ENCODE measurements at places on chromosomes 6 and 20.

GRCh38 chr6:6649824-6650349 lies 61.4 kb downstream of the LY86 start:
- no peak for DNase-seq

DNA sequence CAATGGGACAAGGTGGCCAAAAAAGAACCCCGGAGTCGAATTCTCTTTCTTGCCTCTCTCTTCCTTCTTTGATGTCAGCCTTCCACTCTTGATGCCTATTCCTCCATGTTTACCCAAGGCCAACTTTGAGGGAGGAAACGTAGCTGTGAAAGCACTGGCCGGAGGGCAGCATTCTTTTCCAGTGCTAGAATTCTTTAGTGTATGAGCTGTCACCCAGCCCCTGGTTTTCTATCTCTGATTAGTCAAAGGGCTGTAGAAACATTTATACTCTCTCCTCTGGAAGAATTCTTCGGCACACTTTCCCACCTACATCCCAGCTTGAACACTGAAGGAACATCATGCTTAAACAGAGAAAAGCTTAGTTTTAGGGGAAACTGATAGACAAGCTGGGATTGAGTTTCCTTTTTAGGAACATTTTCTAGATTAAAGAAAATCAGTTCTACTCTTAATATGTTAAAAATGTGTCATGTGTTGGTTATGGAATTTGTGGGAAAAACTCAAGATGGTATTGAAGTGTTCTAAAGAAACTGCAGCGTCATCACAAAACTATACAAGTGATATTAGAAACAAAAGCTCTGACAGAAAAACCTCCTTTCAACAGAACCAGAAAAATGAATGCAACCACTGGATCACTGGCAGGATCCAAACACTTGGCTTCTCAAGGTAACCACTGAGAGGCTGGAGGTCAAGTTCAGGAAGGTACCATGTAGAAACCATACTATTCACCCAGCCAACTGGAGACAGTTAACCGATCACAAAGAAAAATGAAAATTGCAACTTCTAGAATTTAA lies 20.7 kb upstream of the UTRN start:
- DNase-seq = no peak

DNA sequence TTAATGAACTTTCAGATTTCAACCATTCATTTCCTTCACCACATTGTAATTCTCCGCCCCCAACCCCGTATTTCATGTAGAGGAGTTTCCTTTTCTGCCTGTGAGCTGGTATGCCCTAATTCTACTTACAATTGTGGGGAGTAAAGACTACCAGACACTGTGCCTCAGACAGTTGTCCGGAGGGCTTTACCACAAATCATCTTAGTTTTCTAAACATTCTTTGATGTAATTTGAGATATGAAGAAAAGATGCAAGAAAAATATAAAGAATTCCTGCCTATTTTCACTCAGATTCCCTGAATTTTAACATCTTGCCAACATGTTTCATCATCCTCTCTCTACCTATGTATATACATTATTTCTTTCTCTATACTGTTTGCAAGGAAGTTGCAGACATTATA lies 28.3 kb upstream of the LOC128125822 start:
- no peak for DNase-seq

- DNase-seq = peak; percentile 26
These were observed 25.0 kb downstream of the TAB2 start for GRCh38 chr6:149342525-149342924.

DNA sequence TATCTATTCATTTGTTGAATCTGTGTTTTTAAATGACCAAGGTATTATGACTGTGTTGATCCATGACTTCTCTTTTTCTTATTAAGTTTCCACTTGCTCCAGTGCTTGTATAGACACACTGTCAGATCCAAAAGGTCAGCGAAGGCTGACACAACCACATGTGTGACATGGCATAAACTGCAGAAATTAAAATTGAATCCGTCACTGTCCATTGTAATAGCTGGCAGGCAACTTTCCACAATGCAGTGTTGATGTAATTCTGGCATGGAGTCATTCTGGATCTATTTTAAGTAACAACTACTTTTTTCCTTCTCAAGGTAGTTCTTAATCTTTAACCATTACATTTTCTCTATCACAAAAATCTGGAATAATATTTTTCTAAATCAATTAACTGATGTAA lies 145.3 kb downstream of the AIG1 start:
- DNase-seq = no peak

GRCh38 chr6:16092140-16092539 lies 36.7 kb upstream of the MYLIP start:
- DNase-seq = no peak

DNA sequence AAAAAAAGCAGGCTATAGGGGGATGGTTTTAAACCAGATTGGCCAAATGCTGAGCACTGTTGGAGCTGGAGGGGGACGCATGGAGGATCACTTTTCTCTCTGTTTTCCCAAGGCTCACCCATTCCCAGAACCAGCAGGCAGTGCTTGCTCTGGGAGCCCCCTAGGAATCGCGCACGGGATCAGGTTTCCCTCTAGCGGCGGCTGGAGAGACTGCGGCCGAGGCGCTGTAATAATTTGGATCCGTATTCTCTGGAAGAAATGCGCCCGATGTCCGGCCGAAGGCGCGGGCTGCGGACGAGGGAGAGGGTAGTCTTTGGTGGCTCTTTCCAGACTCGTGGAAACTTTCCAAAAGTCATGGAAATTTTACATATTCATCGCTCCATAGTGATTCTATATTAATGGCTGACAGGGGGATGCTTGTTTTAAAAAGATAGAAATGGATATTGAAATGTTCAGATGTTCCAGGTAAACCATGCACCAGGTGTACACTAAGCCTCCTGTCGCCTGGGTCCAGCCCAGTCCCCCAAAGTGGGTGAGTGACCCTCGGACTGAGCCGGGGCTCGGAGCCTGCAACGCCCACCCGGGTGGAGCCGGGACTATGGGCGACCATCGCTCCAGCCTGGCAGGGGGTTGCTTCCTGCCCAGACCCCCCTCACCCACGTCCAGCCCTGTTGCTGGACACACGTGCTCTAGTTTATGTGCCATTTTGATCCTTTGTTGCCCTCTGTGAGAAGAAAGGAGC lies 78.7 kb upstream of the PHACTR3 start:
- peak; percentile 57 for DNase-seq

GRCh38 chr6:107185391-107185970 lies 70.2 kb upstream of the BEND3 start:
- DNase-seq = no peak

DNA sequence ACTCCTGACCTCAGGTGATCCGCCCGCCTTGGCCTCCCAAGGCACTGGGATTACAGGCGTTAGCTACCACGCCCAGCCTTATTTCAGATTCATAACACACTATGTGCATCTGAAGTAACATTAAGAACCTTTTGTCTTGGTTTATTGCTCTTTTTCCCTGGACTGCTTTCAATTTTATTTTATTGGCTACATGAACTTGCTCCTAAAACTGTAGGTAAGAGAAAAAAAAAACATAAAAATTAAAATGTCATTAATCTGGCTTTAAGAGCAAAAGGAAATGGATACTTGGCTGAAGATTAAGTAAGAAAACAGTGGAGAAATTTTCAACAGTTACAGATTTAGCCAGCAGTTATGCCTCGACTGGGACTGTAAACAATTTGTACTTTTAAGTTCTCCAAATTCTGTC lies 62.5 kb downstream of the GJA1 start:
- DNase-seq = no peak

Data from GM10248 (cell line).